ENCODE measurements at places on chromosomes 12 and 14.

DNA sequence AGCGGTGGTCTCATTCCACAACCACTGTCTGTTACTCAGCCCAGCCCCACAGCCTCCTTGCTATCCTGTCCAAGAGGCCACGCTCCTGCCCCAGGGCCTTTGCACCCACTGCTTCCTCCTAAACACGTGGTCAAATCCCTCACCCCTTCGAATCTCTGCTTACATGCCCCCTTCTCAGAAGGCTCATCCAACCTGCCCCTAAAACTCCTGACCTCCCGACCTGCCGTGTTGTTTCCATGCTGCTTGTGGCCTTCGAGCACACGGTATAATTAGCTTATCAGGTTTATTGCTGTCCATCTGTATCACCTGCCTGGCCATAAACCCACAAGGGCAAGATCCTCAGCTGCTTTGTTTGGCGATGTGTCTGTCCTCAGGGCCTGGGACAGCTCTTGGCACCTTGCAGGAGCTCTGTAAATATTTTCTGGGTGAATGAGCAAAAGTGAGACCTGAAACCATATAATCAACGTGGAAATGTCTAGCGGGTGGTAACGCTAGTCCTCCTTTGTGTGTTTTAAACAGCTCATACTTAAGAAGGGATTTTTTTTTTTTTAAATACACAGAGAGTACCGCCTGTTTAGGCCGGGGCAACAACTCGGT is 36.0 kb downstream of the SCARB1 start:
- no peak for DNase-seq

- no peak for DNase-seq
These were observed 16.8 kb upstream of the OAS2 start for GRCh38 chr12:112961536-112961935.

- DNase-seq = no peak
These were observed 91.1 kb downstream of the PLXNC1 start for GRCh38 chr12:94239332-94239993.

- DNase-seq = no peak
These were observed 97.4 kb downstream of the LLPH start for GRCh38 chr12:66033151-66033550.

- DNase-seq = no peak
These were observed 967.9 kb downstream of the TRHDE start for GRCh38 chr12:73240110-73240509.

DNA sequence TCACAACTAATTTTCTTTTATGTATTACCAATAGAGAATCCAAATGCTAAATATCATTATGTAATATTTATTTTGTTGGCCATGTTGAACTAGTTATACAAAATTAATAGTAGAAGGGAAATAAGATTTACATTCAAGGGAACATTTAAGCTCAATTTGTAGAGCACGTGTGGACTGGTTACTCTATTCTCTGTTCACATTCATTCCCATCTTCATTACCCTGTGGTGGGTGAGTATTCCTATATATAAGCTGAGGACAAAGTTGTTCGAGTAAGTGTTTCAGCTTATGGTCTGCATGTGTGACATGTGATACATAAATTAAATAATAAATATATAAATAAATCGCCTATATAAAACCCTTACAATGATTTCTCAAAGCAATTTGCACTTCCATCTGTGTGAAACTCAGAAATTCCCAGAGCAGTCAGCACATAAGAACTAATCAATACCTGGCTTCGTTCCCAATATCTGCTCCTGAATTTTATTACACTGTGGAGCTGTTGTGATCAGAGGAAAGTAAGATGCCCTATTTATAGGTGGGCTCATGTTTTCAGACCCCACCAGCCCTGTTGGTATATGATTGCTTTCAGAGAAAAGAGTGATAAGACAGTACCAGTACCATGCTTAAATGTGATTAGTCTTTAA is 308.2 kb upstream of the DCN start:
- no peak for DNase-seq

GRCh38 chr14:104778694-104779331 is 16.7 kb downstream of the AKT1 start:
- no peak for DNase-seq

- no peak for DNase-seq
These were observed 80.5 kb downstream of the TMEM260 start for GRCh38 chr14:56659964-56660551.

DNA sequence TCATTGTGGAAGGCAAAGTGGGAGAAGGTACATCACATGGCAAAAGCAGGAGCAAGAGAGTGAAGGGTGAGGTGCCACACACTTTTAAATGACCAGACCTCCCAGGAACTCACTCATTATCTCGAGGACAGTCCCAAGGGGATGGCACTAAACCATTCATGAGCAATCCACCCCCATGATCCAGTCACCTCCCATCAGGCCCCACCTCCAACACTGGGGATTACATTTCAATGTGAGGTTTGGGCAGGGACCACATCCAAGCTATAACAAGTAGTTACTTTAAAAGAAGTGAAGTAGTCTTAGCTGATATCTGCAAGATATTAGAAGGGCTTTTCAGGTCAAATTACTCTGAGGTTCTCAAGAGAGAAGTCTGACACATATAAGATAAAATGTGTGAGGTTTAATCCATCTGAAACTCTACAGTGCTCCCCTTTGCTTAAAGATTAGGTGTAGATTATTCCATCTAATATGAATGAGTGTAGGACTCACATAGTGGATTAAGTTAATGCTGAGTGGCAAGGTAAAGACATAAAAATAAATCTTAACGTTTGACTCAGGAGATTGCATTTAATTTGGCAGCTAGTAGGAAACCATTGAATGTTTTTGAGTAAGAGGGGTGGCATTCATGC is 130.8 kb downstream of the TMX1 start:
- DNase-seq = no peak

- no peak for DNase-seq
These were observed 53.4 kb downstream of the ELK3 start for GRCh38 chr12:96247563-96247962.

GRCh38 chr12:105640761-105641160 is 310.3 kb downstream of the C12orf75 start:
- DNase-seq = no peak

- no peak for DNase-seq
These were observed 193.0 kb downstream of the TTC8 start for GRCh38 chr14:89017417-89017816.

GRCh38 chr14:102182190-102182589 is 42.5 kb downstream of the WDR20 start:
- DNase-seq = no peak

- DNase-seq = no peak
These were observed 4.0 kb downstream of the KTN1 start for GRCh38 chr14:55583942-55584468.

- no peak for DNase-seq
These were observed 179.3 kb downstream of the NTF3 start for GRCh38 chr12:5611162-5611561.

DNA sequence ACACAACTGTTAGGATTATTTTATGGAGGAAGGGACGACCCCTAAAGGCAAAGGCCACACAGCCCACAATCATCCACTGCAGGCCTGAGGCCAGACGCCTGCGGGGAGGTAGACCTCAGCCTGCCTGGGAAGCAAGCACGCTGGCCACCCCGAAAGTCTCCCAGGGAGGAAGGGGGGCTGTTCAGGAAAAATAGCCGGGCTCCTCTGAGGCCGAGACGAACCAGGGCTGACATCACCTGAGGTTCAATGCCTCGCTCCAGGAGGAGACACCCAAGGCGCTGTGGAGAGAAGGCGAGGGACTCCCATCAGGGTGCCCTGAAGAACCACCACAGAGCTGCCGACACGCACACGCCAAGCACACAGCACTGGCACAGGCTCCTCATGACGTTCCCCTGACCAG is 127.4 kb downstream of the PIWIL1 start:
- DNase-seq = no peak

- DNase-seq = no peak
These were observed 27.1 kb downstream of the PELI2 start for GRCh38 chr14:56145181-56145769.

DNA sequence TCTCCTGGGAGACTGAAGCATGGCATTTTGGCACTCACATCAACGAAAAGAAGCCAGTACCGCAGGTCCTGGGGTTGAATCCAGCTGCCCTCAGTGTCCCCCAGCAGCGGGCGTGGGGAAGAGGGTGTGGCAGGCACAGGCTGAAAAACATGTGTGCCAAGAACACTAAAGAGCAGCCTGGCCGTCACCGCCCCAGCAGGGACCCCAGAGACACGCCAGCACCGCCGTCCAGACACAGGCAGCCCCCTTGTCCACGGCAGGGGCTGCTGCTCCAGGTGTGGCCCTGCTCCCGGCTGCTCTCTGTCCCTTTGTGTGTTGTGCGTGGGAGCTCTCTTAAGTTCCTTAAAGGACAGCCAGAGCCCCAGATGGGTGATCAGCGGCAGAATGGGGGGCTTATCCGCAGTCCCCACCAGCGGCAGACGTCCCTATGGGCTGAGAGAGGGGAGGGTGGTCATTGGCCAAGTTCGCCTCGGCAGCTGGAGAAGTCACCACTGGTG is 556 bp downstream of the PHETA1 start:
- no peak for DNase-seq
